ENCODE measurements at places on chromosomes 12 and 14.

DNA sequence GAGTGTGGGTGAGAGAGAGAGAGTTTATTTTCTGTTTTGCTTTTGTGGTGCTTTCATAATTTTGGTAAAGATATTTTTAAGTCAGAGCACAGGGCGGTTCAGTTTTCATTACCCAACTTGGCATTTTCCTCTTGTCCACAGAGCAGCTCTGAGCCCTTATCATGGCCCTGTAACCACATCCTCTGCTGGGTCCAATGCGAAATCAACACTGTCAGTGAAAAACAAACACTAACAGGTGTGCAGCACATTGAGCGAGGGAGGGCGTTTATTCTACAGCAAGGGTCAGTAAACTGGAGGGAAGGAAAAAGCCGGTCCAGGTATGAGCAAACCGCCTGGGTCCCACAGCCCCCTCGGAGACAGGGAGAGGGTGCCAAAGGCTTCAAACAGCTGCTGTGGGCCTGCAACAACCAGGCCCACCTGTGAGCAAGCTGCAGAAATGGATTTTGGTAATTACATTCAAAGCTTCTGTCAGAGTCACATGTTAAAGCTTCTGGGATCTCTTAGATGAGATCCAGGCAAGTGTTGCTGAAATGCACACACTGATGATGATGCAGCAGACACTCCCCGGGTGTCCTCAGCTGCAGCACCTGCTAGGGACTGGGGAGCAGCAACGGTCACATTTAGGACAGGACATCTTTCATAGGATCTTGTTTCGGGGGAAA is 132.7 kb upstream of the DYRK2 start:
- DNase-seq, result peak; percentile 65

- DNase-seq, result no peak
Observed at GRCh38 chr14:103657471-103657870, 28.5 kb downstream of the KLC1 start.

- peak; percentile 58 for DNase-seq
Observed at GRCh38 chr14:69879175-69880043, at the start of gene SMOC1. SMOC1 (plus strand) TSS chr14:69879416; CDS start chr14:69879679, 263 bp downstream.

GRCh38 chr12:88552610-88553079 is 27.6 kb downstream of the KITLG start:
- no peak for DNase-seq

DNA sequence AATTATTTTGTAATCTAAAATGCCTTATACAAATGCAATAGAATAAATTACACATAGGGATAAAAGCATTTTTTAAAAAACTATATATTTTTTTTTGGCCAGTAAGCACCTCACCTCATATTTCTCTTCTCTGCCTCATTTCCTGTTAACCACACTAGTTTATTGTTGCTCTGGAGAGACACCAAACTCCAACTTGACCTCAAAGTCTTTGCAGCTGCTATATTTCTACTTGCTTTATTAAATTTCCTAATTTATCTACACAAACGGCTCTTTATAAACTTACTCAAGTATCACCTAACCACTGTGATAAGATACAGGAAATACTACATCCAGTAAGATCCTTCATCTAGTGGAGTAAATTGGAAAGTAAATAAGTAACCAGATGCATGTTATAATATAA is 622.3 kb downstream of the C12orf50 start:
- DNase-seq, result no peak

DNA sequence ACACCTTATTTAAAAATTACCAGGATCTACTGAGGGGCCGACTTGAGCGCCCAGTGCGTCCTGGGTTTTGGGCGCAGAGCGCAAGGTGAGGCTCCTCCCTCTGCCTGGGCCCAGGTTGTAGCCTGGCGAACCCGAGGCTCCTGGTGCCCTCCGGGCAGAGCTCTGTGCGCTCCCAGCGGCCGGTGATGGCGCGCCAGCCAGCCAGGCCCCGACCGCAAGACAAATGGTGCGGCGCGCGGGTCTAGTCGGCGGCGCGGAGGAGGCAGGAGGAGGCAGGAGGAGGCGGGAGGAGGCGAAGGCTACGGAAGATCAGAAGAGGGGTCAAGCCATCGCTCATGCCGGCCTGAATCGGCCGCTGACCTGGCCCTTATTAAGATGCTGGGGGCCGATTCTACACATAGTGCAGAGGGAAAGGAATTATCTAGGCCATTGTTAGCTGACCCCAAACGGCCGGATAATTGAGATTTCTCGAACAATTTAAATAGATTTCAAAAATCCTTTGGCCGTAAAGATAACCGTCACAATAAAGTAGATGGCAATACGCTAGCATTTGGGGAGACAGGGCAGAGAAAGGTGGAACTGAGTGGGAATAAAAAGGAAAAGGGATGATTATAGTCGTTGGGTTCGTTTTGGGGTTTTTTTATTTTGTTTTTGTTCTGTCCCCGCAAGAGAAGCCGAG is 2.8 kb downstream of the TBX5 start:
- no peak for DNase-seq

DNA sequence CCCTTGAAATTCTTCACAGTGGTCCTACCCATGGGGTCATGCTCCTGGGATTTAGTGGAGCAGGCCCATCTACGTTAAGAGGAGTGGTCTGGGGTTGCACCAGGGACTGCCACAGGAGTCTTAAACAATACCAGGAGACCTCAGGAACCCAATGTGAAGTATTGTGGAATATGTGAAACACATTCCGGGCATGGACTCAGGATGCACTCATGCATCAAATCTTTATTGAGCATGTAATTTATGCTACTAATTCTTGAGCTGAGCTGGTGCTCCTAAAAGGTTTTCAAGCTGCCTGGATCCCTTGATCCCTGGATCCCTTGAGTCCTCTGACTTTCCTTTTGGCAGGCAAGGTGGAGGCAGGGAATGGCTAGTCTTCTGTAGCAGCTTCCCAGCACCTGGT is 8.8 kb downstream of the SERPINA10 start:
- no peak for DNase-seq

- DNase-seq, result no peak
Observed at GRCh38 chr12:76266797-76267196, 81.4 kb downstream of the BBS10 start.

GRCh38 chr12:22332202-22332601 is 2.3 kb downstream of the ST8SIA1 start:
- DNase-seq, result no peak

DNA sequence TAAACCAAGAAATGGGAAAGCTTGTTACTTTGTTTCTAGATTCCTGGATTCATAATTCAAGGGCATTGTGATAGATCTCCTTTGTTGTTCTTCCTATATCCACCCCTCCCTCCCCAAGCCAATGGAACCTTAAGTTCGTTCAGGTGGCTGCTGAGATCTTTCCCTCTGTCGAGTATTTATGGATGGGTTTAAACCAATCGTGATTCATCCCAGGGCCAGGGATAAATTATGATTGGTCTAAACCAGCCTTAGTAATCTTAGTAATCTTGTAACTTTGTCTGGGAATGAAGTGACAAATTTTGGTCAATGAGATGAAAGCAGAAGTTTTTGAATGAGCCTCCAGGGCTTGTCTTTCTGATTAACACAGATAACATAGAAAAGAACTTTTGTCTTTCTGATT is 56.1 kb upstream of the PCED1B start:
- no peak for DNase-seq

GRCh38 chr12:127742231-127742630 is 524.7 kb upstream of the TMEM132C start:
- no peak for DNase-seq
